ENCODE measurements at places on chromosomes 3 and 15. TPM values are rescaled to one million over a fixed set of nuclear protein-coding genes. Genes with fewer than 3 reads are reported as not detected.

- DNase-seq, result no peak
These were observed 17.4 kb downstream of the TLE3 start for GRCh38 chr15:70080347-70080746.

DNA sequence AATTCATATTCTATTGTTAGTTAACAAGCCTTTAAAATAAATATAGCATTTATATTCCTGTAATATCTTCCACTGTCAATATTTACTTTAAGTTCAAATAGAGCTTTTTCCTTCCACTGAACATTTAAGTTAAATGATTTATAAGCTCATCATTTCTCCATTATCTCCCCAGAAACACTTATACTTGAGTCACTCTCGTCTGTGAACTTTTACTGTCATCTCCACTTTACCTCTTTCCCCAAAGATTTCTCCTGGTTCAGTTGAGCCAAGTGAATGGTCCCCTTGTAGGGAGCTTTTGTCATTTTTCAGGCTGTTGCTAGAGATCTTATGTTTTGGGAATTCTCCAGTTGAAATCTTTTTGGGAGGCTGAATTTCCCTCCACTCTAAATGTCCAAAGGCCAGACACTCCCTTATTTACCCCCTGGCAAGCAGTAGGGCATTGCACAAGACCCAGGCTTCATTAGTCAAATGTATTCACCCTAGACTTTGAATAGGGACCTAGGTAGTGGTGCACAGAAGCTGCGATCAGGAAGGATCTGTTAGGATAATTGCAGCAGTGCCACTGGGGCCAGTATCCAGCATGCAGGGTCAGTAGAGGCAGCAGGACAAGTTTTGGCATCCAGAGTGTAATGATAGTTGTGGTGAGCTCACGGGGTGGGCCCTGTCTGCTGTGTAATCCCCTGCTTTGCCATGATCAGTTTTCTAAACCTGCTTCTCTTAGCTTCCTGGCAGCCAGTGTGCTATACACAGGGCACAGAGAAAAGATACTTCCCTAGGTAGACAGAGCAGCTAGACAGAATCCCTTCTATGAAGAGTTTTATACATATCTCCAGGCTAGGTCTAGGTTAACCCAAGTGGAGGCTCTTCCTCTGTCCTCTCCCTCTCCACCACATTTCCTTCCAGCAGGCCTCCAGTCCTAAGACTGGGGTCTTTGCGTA, 356.5 kb upstream of the SLCO3A1 start:
- no peak for DNase-seq

GRCh38 chr15:58453931-58454793, 22.4 kb downstream of the LIPC start:
- DNase-seq, result peak; percentile 8

GRCh38 chr3:41900265-41900664, 61.6 kb downstream of the ULK4 start:
- no peak for DNase-seq

GRCh38 chr15:42079401-42079908, 14.9 kb downstream of the PLA2G4D start:
- no peak for DNase-seq

- DNase-seq, result no peak
These were observed 221.4 kb downstream of the NR1D2 start for GRCh38 chr3:24166515-24166914.

DNA sequence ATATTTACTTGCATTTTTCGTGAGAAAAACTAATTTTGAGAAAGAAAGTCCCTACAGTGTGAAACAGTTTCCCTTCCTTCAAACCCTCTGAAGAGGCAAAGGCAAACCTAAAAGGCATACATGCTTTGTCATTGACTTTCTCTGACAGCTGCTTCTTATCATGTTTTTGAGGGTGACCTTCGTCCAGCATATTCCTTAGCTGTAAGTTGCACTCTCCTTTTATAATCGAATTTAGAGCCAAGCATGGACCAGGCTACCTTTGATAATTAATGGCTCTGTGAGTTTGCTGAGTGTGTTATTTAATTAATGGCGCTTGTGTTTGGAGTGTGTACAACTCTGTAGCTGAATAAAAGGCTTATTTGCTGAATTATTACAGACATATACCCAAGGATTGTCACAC, 684.2 kb upstream of the CFAP20DC start:
- no peak for DNase-seq

DNA sequence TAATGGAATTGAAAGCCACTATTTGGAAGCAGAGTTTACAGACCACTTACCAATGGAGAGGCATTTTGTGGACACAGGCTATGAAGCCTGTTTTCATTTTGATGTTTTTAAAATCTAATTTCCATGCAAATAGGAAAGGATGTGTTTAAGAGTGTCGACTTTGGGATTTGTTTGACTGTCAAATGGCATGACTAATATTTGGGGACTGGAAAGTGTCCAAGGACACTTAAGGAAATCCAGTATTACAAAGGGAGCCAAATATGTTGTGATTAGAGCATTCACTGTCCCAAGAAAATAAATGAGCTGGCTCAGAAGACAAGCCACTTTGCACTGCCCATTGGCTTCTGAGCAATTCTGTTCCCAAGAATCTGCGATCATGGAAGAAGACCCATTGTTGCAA, 34.0 kb upstream of the SLC6A11 start:
- no peak for DNase-seq

GRCh38 chr3:86930181-86930580, 60.8 kb downstream of the VGLL3 start:
- DNase-seq, result no peak

DNA sequence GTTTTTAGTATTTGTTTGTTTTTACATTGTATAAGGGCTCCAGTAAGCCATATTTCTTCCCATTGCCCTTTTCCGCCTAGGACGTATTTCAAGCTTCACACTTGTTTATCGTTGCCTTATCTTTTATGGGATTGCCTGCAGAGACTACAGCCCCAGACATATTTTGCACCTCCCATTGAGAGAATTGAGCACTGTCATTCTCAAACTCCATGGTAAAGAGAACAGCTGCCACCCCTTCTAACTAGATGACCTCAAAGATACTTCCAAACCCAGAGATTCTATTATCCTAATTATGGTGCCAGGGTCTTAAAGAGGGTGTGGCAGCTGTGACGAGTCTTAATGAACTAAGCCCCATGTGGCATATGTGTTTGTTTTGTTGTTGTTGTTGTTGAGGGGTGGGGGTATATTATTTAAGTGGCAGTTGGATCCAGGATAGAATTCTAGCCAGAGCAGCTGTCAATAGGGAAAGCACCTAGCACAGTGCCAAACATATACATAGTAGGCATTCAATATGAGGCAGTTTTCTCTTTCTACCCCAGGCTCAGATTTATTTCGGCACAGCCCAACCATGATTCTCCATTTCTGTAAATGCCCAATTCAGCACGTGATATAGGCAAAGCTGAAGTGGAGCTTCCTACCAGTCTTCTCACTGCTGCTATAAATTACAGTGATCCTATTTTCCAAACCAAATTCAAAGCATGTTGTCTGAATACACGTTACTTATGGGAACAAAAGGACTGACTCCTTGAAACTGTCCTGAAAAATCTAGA, 932 bp upstream of the TP53BP1 start:
- DNase-seq, result no peak

- DNase-seq, result no peak
These were observed 236.9 kb downstream of the THSD4 start for GRCh38 chr15:71352125-71352524.

- no peak for DNase-seq
These were observed 50.2 kb downstream of the RBMS3 start for GRCh38 chr3:29331035-29331434.

- no peak for DNase-seq
These were observed 66.6 kb upstream of the ARL8B start for GRCh38 chr3:5055357-5056110.

DNA sequence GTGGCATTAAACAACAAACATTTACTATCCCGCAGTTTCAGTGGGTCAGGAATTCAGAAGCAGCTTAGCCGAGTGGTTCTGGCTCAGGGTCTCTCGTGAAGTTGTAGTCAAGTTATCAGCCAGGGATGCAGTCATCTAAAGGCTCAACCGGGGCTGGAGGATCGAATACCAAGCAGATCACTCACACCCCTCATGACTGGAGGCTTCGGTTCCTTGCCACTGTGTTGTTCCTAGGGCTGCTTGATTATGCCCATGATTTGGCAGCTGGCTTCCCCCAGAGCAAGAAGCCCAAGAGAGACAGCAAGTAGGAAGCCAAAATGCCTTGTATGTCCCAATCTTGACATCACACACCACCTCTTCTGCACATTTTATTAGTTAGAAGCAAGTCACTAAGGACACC, 33.9 kb upstream of the CDCP1 start:
- DNase-seq, result no peak

DNA sequence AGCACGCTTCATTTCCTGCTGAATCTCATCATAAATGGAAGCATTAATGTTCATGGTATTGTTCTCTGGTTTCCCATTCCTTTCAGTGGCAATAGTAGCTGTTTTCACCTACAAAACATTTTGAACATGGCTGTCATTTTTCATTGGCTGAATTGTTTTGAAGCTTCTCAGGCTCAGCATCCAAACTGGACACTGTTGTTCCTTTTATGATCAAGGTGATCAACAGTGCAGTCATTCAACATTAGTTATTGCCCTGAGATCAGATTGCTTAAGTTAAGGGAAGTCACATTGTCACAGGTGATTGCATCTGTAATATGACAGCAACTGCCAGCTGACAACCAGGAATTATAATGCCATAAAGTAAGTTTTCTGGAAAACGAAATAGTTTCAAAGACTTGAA, 46.9 kb downstream of the SATB1 start:
- DNase-seq, result no peak

DLEC1 gene
- 0.14 TPM for total RNA-seq

NECTIN3 gene
- 21.0 TPM for total RNA-seq

BUB1B gene
- 0.86 TPM for total RNA-seq

ZBTB11 gene
- 12.2 TPM for total RNA-seq

CHRNA3 gene
- not detected for total RNA-seq

SLC24A1 gene
- 14.5 TPM for total RNA-seq

TERC gene
- total RNA-seq, result 2.6 TPM

EPB42 gene
- 0.65 TPM for total RNA-seq

TUSC7 gene
- not detected for total RNA-seq

CLEC3B gene
- total RNA-seq, result 136 TPM

MORC1 gene
- not detected for total RNA-seq

Data from posterior vena cava (tissue), 2 donors.